Activated CD4-positive, alpha-beta T cell treated with anti-CD3 and anti-CD28 coated beads, Interleukin-2, amount 50 U/mL, for 1 hour (primary cell): ENCODE measurements at places on chromosomes 16 and 17.
A peak's percentile ranks its signal among the peaks of the same experiment; 100 is the strongest.

DNA sequence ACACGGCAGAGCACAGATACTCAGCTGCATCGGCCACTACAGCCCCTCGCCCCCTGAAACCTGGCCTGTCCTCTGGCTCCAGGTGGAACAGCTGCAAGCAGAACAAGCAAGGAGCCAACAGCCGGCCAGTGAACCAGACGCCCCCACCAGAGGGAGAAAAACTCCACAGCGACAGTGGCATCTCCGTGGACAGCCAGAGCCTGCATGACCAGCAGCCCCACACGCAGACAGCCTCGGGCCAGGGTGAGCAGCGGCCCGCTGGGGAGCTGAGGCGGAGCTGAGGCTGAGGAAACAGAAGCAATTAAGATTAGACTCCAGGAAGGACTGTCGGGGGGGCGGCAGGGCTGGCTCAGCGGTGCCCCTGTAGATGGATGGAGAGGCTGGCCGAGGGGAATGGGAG is 16.7 kb downstream of the NGFR start:
- no peak for DNase-seq

GRCh38 chr17:72393553-72393952 is 272.7 kb downstream of the SOX9 start:
- DNase-seq = no peak

- DNase-seq = no peak
Measured at GRCh38 chr17:64992325-64992802, 64.2 kb downstream of the GNA13 start.

DNA sequence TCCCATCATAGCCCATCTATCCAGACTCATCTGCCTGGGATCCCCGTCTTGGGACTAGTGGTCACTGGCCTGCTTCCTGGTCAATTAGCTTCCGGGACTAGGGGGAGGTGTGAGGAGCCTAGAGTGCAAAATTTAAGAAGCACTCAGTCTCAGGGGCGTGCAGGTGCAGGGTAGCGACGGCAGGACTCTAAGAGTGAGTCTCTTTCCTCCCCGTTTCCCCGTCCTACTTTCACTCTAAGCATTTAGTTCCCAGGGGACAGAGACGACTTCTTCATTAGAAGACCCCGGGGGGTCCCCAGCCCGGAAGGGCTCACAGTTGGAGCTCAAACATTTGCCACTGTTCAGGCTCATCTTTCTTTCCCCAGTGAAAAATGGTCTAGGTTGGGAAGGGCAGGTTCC is 677 bp upstream of the ZNHIT3 start:
- no peak for DNase-seq

- no peak for DNase-seq
Measured at GRCh38 chr16:51708861-51709260, 557.8 kb upstream of the SALL1 start.

DNA sequence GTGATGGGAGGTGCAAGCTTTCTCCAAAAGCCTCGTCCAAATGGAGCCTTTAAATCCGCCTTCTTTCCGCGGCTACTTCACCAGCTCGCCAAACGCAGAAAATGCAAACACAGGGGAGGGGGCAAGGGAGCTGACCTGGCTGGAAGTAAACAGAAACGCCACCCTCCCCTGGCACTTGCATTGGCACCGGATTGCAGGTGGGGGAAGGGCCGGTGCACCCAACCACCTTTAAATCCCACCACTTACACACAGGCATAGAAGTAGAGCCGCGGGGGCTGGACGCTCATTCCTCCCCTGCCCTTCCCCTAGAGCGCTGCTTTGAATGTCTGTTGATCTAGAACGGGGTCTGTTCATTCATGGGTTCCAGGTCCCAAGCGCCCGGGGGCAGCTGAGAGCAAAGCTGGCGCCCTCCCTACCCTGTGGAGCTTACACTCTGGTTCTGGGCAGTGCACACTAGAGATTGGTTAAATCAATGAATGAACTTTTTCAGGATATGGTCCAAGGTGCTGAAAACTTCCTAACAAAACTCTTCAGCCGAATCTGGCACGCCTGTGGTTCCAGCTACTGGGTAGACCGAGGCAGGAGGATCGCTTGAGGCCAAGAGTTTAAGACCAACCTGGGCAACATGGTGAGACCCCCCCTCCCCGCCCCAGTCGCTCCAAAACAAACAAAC is 920 bp upstream of the ZCCHC14 start:
- no peak for DNase-seq

- no peak for DNase-seq
Measured at GRCh38 chr16:13269905-13270528, 368.6 kb downstream of the SHISA9 start.

GRCh38 chr16:2468725-2469398 is 2.2 kb upstream of the NTN3 start:
- no peak for DNase-seq

GRCh38 chr16:2090777-2091546 is 43.2 kb downstream of the TSC2 start:
- DNase-seq = no peak

- no peak for DNase-seq
Measured at GRCh38 chr17:59046192-59046591, 60.5 kb downstream of the TRIM37 start.

- DNase-seq = no peak
Measured at GRCh38 chr17:50657627-50658026, 22.9 kb downstream of the ABCC3 start.

- DNase-seq = no peak
Measured at GRCh38 chr17:57438066-57438731, 181.9 kb downstream of the MSI2 start.

- DNase-seq = no peak
Measured at GRCh38 chr17:72772331-72772821, 320.1 kb downstream of the SLC39A11 start.

DNA sequence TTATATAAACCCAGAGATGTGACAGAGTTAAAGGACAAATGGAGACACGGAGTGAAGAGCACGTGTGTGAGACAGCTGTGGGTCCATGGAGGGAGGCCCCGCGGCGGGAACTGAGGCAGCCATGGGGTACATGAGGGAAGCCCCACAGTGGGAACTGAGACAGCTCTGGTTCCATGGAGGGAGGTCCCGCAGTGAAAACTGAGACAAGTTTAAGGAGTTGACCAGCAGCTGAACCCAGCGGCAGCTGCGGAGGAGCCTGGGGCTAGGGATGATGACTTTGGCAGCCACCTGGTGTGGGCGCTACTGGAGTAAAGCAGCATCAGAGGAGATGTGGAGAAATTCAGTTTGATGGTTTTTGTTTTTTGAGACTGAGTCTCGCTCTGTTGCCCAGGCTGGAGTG is 185.1 kb downstream of the RPTOR start:
- DNase-seq = no peak

GRCh38 chr16:69616082-69616481 is 50.3 kb downstream of the NFAT5 start:
- DNase-seq = no peak

GRCh38 chr17:48270899-48271298 is 159.1 kb downstream of the SKAP1 start:
- DNase-seq = no peak

DNA sequence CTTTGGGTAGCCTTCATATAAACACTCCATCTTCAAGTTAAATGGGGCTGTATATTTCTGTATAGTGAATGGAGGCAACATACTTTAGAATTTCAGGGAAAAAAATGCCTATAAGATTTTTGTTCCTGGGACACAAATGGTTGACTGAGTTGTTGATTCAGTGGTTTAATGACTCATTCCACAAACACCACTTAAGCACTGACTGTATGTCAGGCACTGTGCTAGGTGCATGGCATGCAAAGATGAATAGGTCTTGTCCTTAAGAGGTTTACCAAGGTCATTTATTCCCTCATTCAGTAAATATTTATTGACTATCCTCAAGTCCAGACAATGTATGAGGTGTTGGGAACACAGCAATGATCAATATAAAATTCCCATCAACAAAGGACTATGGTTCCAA is 417.1 kb downstream of the CA10 start:
- DNase-seq = no peak

DNA sequence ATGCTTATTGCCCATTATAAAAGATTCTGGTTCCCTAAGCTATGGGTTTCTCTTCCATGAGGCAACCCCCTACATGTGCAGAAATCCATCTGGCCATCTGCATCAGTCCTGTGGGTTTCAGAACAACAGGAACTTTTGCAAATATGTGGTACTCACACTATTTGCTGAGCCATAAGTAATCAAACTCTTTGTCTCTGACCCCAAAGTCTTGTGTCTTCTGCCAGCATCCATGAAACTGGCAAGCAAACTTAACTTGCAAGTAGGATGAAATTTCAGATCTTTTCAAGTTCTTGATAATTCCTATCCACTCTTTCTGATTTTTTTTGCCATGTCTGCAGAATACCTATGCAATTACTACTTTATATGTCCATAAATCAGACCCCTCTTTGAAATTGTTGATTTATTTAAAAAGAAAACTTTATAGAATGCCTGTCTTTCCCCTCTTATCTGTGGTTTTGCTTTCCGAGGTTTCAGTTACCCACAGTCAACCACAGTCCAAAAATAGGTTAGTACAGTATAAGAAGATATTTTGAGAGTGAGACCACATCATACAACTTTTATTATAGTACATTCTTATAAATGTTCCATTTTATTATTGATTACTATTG is 158.4 kb upstream of the IRX3 start:
- no peak for DNase-seq

- no peak for DNase-seq
Measured at GRCh38 chr17:40536295-40537171, 28.7 kb downstream of the CCR7 start.

- DNase-seq = no peak
Measured at GRCh38 chr17:79619636-79620206, 8.9 kb upstream of the RBFOX3 start.

DNA sequence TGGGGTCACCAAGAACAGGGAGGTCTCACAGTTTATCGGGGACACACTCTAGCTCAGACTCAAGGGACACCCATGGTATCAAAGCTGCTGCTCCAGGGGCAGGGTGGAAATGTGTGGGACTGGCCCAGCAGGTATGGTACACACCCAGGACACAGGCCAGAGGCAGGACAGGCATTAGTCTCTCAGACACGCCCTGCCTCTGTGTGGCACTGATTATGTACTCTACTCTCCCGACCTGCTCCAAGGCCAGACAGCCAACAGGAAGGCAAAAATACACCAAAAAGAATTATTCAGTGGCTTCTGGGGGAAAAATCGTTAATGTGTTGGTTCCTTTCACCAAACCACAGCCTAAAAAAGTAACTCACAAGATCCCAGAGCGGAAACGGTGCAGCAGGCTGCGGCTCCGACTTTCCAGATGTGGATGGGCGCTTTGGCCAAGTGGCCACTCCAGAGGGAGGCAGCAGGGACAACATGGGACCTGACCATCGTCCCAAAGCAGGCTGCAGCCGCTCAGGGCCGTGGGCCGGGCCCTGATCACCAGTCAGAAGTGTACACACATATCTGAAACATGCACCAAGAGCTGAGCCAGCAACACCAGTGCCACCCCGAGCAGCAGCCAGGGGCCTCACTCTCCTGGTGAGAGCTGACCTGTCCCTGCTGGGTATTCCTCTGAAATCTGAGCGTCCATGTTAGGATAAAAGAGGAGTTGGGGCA is 1.0 kb upstream of the SIRT7 start:
- DNase-seq = no peak

DNA sequence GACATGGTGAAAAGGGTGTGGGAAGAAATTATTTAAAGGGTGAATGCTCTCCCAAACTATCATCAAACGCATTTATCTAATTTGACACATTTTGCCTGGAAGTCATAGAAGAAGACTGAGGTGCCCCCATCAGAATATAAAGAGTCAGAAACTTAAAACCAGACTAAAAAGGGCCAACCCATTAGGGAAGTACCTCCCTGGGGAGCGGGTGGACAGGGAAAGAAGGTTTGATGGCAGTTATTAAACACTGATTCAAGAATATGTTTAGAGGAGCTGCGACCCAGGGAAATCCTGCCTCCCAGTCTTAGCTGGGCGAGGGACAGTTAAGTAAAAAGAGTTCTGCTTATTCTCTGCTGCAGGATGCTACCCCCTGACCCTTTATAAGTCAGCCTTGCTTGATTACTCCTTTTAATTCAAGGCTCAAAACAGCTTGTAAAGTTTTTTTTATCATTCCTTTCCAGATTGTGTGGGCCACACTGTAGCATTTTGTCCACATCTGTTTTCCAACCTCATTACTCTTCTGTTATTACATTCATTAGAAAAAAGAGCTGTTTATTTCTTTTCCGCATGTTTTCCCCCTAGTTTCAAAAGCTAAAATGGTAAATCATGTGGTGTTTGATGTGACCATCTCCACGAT is 138.5 kb upstream of the TBX2 start:
- DNase-seq = no peak

DNA sequence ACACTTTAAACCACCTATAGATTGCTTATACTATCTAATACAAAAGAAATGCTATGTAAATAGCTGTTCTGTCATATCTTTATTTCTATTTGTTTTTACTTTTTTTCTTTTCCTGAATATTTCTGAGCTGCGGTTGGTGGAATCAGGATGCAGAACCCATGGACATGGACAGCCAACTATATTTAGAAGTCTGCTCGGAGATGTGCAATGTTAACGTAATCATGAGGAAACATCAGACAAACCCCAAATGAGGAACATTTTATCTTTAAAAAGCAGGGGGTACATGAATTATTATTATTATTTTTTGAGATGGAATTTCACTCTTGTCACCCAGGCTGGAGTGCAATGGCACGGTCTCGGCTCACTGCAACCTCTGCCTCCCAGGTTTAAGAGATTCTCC is 31.4 kb upstream of the GHDC start:
- no peak for DNase-seq

GRCh38 chr17:80839511-80839941 is 152.1 kb upstream of the CHMP6 start:
- no peak for DNase-seq

DNA sequence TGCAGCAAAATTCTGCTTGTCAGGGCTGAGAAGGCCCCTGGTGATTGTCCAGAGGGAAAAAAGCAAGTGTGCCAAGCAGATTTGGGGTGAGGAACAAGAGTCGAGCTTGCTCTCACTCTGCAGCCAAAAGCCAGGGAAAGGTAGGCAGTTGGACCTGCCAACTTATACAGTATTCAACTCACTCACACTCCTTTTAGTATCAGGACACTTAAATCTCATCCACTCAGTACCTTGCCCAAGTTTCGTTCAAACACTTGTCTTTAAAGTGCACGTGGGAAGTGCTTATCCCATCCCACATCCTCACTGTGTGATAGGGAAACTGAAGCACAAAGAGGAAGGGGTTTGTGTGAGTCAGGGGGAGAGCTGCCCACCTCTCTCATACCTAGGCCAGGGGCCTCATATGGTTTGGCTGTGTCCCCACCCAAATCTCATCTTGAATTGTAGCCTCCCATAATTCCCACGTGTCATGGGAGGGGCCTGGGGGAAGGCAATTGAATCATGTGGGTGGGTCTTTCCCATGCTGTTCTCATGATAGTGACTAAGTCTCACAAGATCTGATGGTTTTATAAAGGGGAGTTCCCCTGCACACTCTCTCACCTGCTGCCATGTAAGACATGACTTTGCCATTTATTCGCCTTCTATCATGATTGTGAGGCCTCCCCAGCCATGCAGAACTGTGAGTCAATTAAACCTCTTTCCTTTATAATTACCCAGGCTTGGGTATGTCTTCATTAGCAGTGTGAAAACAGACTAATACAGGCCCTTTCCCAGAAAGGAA is 25.6 kb upstream of the CES5A start:
- DNase-seq = no peak

GRCh38 chr17:76501018-76501826 is at the start of gene RHBDF2:
Gene RHBDF2 (minus strand): TSS chr17:76501423. CDS start chr17:76481524, 19,899 bp downstream.
- DNase-seq = peak; percentile 96

GRCh38 chr17:8173056-8173870 is 2.9 kb downstream of the TMEM107 start:
- peak; percentile 65 for DNase-seq

- DNase-seq = no peak
Measured at GRCh38 chr16:1832838-1833454, 5.9 kb downstream of the FAHD1 start.

- DNase-seq = peak; percentile 22
Measured at GRCh38 chr17:58666858-58667267, 25.0 kb downstream of the TEX14 start.

GRCh38 chr16:64416216-64417005 is 705.5 kb downstream of the CDH11 start:
- DNase-seq = no peak
